CD4-positive, alpha-beta memory T cell (primary cell): ENCODE measurements at places on chromosomes 13 and 19.

GRCh38 chr13:101749584-101749983 lies 297.1 kb downstream of the ITGBL1 start:
- DNase-seq: no peak

DNA sequence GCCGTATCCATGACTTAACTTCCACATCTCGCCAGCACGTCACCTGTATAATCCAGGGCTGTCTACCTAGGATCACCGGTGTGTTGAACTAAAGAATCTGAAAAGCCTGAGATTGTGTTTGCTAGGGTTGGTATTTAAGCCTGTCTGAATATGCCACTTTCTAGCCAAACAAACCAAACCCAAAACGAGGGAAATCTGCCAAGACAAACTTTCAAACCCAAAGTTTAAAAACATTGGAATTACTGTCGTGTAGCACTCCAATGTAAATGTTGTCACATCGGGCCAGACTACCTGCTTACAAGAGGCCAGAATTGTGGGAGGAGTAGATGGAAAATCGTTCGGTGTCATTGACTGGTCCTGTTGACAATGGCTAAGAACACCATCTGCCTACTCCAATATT lies 747.8 kb downstream of the EFNB2 start:
- no peak for DNase-seq

DNA sequence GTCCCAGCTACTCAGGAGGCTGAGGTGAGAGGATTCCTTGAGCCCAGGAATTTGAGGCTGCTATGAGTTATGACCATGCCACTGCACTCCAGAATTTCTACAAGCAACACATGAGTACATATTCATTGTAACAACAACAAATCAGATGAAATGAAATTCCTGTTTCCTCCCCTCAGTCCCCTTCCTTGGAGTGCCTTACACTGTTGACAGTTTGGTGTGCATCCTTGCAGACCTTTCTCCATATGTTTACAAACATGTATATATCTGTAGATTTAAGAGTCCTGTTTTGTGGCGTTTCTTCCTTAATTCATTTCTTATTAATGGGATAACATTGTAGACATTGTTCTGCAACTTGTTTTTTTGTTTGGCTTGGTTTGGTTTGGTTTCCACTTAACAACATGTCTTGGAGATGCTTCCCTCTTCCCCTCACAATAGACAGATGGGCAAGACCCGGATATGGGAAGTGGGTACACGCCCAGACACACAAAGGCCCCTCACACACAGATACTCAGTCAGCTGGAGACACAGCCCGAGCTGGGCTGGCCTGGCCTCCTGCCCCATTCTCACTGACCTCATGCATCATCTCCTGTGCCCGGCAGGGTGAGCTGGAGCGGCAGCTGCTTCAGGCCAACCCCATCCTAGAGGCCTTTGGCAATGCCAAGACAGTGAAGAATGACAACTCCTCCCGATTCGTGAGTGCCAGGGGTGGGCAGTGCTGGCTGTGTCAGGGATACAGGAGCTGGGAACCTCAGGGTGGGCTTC lies 21.7 kb downstream of the MYH14 start:
- no peak for DNase-seq

GRCh38 chr19:41753159-41753558 lies 2.2 kb upstream of the CEACAM6 start:
- DNase-seq: peak; percentile 69

DNA sequence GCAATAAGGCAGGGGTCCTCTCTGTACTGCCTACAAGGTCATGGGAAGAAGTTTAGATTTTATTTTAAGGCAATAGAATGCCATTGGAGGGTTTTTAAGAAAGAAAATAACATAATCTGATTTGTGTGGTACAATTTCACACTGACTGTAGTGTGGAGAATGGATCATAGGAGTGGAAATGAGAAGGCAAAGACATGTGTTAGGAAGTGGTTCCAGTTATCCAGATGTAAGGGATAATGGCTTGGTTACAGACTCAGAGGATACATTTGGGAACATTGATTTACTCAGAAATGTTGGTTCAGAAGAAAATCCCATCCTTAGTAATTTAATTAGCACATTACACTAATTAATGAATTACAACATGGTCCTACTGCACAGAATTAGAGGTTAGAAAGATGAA lies 788.2 kb downstream of the SLITRK5 start:
- DNase-seq: no peak

GRCh38 chr13:101272886-101273285 lies 143.4 kb downstream of the NALCN start:
- DNase-seq: no peak

- no peak for DNase-seq
These were observed 1.3 kb downstream of the DNAJB1 start for GRCh38 chr19:14516746-14517438.

- DNase-seq: no peak
These were observed 114.6 kb downstream of the KDM4B start for GRCh38 chr19:5083547-5083965.

GRCh38 chr19:7833225-7834099 lies 3.4 kb downstream of the EVI5L start:
- DNase-seq: no peak

DNA sequence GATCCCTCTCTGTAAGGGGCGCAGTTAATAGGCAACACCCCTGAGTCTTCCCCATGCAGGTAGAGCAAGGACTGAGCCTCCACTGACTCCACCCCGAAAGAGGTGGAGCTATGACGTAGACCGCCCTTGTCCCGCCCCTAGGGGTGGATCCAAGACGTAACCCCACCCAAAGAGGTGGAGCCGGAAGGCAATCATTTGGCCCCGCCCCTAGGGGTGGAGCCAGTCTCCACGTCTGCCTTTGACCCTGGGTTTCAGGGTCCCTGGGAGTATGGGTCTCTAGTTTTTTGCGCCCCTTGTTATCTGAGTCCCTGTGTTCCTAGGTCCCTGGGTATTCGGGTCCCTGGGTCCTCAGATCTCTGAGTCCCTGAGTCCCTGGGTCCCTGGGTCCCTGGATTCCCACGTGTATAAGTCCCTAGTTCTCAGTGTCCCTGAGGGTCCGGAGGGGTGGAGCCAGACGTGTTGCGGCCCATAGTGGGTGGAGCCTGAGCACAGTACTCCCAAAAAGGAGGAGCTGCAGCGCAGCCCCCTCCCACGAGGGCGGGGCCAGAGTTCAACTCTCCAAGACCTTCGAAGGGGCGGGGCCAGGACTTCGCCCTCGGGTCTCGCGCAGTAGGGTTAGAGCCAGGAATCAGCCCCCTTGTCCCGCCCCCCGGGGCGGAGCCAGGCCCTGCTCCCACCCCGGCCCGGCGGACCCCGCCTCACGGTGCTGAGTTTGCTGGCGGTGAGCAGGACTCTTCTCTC lies 5.3 kb downstream of the DENND1C start:
- DNase-seq: peak; percentile 59

GRCh38 chr13:40069173-40070044 lies 413.9 kb downstream of the COG6 start:
- peak; percentile 71 for DNase-seq

DNA sequence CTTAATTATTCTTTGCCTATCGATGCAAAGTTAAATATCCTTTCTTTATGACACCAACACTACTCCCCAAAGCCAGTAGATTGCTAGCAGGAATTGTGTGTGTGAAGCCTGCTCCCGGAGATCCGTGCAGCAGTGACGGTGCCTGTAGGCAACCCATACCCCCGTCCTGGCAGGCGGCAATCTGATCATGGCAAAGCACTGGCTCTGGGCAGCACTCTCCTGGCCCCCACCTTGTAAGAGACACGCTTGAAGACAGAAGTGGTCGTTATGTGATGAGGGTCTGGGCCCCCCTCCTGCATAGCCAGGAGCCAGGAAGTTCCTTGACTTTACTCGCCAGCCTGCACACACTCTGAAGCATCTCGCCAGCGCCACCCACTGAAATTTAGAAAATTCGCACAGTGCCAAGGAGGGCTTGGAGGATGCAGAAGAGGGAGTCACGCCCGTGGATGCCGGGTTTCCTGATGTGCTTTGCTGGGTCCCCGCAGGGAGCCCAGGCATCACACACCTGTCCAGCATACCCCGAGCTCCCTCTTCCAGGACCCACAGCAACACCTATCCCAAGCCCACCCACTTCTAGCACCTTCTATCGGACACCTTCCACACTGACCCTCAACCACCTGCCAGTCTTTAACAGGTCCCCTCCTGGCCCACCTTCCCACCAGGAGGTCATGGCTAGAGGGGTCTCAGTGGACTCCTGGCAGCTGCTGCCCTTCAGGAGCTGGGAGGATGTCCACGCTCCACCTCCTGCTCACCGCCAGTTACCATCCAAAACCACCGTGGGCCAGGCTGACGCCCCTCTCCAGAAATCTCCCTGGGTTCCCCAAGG lies 54.5 kb downstream of the CEBPG start:
- DNase-seq: no peak

GRCh38 chr19:19095691-19096090 lies 31.9 kb downstream of the SLC25A42 start:
- no peak for DNase-seq

DNA sequence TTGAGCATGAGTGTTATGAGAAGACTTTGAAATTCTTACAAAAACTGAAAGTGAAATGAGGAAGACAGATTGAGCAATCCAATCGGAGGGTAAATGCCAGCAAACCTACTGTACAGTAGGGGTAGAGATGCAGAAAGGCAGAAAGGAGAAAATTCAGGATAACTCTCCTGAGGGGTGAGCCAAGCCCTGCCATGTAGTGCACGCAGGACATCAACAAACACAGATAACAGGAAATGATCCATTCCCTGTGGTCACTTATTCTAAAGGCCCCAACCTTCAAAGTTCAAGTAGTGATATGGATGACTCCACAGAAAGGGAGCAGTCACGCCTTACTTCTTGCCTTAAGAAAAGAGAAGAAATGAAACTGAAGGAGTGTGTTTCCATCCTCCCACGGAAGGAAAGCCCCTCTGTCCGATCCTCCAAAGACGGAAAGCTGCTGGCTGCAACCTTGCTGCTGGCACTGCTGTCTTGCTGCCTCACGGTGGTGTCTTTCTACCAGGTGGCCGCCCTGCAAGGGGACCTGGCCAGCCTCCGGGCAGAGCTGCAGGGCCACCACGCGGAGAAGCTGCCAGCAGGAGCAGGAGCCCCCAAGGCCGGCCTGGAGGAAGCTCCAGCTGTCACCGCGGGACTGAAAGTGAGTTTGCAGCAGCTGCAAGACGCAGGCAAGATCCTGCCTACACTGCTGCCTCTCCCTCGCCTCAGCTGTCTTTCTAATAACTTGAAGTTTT lies at the start of gene TNFSF13B:
TNFSF13B (plus strand) TSS at position 118 of the 728 bp plus-strand sequence; CDS start at position 296, 178 bp downstream.
- peak; percentile 16 for DNase-seq

DNA sequence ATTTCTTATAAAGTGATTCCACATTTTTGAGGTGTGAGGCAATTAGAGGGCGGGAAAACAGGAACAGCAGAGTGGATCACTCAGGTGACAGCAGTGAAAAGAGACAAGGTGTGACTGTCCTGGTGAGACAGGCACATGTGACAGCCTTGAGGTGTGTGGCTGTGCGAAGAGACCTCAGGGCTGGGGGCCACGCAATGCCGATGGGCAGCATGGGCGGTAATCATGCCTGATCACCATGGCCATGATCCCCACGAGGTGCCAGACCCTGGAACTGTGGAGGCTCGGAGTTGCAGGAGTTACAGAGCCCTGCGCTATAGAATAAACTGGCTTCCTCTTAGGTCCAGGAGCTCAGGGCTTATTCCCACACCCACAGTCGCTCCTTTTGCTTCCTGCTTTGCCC lies 2.0 kb downstream of the SPACA6 start:
- DNase-seq: no peak

- peak; percentile 5 for DNase-seq
These were observed 883 bp downstream of the ZNF441 start for GRCh38 chr19:11767633-11768133.

- no peak for DNase-seq
These were observed at the start of gene MISP3 for GRCh38 chr19:14072535-14073260. MISP3 (plus strand) TSS chr19:14072786; CDS start chr19:14073310, 524 bp downstream.

GRCh38 chr19:44112802-44113137 lies 429 bp upstream of the ZNF225 start:
- DNase-seq: no peak

GRCh38 chr13:60261432-60262351 lies 98.0 kb upstream of the DIAPH3 start:
- no peak for DNase-seq

GRCh38 chr19:4504891-4505569 lies 13.3 kb downstream of the PLIN4 start:
- no peak for DNase-seq

DNA sequence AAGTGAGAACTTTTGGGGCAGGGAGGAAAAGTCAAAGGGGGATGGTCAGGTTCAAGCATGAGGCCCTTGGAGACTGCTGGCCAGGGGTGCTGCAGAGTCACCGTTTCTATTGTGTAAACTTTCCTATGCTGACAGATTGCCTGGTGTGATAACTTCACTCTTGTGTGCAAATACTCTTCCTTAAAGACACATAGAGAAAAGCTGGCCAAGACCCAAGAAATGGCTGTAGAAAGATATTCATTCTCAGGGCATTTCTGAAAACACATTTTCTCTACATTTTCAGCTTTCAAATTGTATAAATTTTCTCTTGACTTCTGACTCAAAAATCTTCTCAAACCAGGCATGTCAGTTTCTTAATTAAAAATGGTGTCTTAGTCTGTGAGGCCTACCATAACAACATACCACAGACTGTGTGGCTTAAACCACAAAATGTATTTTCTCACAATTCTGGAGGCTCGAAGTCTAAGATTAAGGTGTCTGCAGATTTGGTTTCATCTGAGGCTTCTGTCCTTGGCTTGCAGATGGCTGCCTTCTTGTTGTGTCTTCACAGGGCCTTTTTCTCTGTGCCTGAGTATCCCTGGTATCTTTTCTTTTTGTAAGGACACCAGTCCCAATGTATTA lies 304.5 kb downstream of the KCNRG start:
- DNase-seq: no peak

- DNase-seq: no peak
These were observed 219.1 kb upstream of the NBEA start for GRCh38 chr13:34722922-34723321.

- no peak for DNase-seq
These were observed 170.6 kb downstream of the TEX29 start for GRCh38 chr13:111491021-111491420.

- no peak for DNase-seq
These were observed 51.9 kb upstream of the PTPRS start for GRCh38 chr19:5392486-5392885.

- DNase-seq: peak; percentile 54
These were observed 460.5 kb downstream of the COG6 start for GRCh38 chr13:40116008-40116407.

GRCh38 chr13:76029088-76029487 lies 393.0 kb downstream of the LMO7 start:
- DNase-seq: no peak

DNA sequence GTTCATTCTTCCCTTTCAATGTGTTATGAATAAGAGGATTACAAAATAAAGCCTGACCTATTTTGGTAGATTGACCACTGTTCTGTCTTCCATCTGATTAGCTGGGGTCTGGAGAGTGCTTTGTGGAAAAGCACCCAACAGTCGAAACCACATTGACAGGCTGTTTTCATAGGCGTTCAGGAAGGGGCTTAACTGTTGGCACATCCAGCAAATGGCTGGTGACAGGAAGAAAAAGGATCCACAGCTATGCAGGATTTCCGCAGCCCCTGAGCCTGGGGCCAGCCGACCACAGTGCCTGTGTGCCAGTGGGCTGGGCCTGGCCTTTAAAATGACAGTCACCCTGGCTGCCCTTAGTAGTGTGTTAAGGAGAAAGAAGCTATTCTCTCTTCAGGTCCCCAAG lies 113.3 kb downstream of the SIPA1L3 start:
- DNase-seq: no peak

- DNase-seq: no peak
These were observed 194.7 kb downstream of the URI1 start for GRCh38 chr19:30136611-30137195.
